Subcutaneous preadipocyte (primary cell): ENCODE measurements at places on chromosomes 7 and 10. TPM values are rescaled to one million over a fixed set of nuclear protein-coding genes. Genes with fewer than 3 reads are reported as not detected.

EVX1 gene
- not detected in 2 replicates for total RNA-seq

AKR1D1 gene
- total RNA-seq: not detected in 2 replicates

FOXK1 gene
- total RNA-seq: 36.7 and 53.0 TPM in 2 replicates

CPN1 gene
- total RNA-seq: not detected in 2 replicates

DENND2A gene
- total RNA-seq: 8.1 and 15.6 TPM in 2 replicates

UPK3B gene
- 0.39 TPM in 1 of 2 replicates, not detected in the other for total RNA-seq

MSS51 gene
- 1.5 and 2.5 TPM in 2 replicates for total RNA-seq

RBP3 gene
- not detected in 2 replicates for total RNA-seq

TMEM213 gene
- not detected in 2 replicates for total RNA-seq

IGF2BP3 gene
- total RNA-seq: 16.5 and 76.8 TPM in 2 replicates

SPOCK2 gene
- under 0.01 and 0.20 TPM in 2 replicates for total RNA-seq

CELF2 gene
- 23.1 and 38.2 TPM in 2 replicates for total RNA-seq

SPDYE1 gene
- total RNA-seq: under 0.01 TPM in 1 of 2 replicates, not detected in the other

ASZ1 gene
- total RNA-seq: not detected in 2 replicates

MYL7 gene
- total RNA-seq: 0.73 TPM in 1 of 2 replicates, not detected in the other

ITIH5 gene
- 0.20 and 0.73 TPM in 2 replicates for total RNA-seq

PAOX gene
- total RNA-seq: 4.1 and 4.8 TPM in 2 replicates

CCDC172 gene
- not detected in 2 replicates for total RNA-seq

TIMM23 gene
- total RNA-seq: 56.7 and 59.2 TPM in 2 replicates

PDAP1 gene
- 39.7 and 40.3 TPM in 2 replicates for total RNA-seq

FAM13C gene
- total RNA-seq: 0.20 TPM in 1 of 2 replicates, not detected in the other

BLNK gene
- not detected in 2 replicates for total RNA-seq

SVIL gene
- total RNA-seq: 58.1 and 80.9 TPM in 2 replicates

GLRX3 gene
- 86.0 and 88.8 TPM in 2 replicates for total RNA-seq

TLX1 gene
- total RNA-seq: not detected in 2 replicates

WIPF3 gene
- not detected in 2 replicates for total RNA-seq

MAD1L1 gene
- total RNA-seq: 35.6 and 44.4 TPM in 2 replicates
